ENCODE measurements at places on chromosomes 13 and 19.

DNA sequence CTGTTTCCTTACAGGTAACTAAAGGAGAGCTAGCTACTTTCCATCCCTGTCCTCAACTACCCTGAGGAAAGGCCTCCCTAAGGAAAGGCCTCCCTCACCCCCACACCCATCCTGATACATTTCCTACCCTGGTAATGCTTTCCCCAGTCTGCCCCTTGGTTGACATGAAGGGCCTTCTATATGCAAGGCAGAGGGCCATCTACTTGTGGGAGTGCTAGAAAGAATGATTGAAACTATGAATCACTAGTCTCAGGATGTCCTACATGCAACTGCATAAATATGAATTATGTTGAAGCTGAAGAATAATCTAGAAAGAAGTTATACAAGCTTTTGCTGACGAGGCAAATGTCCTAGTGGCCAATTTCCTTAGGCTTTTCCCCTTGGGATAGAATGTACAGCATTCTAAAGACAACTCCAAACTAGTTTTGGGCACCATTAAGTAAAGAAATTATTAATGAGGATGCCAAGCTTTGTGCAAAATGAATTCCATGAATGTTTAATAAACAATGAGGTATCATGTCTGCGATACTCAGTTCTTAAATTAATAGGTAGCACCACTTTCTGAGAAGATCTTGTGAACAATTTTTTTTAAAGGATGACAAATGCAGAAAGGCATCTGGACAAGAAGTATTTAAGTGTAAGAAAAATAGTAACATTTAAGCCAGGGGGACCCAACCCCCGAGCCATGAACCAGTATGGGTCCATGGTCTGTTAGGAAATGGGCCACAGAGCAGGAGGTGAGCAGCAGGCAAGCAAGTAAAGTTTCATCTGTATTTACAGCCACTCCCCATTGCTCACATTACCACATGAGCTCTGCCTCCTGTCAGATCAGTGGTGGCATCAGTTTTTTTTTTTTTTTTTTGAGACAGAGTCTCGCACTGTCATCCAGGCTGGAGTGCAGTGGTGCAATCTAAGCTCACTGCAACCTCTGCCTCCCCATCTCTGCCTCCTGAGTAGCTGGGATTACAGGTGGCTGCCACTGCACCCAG, 223.0 kb downstream of the LHFPL6 start:
- DNase-seq: no peak

DNA sequence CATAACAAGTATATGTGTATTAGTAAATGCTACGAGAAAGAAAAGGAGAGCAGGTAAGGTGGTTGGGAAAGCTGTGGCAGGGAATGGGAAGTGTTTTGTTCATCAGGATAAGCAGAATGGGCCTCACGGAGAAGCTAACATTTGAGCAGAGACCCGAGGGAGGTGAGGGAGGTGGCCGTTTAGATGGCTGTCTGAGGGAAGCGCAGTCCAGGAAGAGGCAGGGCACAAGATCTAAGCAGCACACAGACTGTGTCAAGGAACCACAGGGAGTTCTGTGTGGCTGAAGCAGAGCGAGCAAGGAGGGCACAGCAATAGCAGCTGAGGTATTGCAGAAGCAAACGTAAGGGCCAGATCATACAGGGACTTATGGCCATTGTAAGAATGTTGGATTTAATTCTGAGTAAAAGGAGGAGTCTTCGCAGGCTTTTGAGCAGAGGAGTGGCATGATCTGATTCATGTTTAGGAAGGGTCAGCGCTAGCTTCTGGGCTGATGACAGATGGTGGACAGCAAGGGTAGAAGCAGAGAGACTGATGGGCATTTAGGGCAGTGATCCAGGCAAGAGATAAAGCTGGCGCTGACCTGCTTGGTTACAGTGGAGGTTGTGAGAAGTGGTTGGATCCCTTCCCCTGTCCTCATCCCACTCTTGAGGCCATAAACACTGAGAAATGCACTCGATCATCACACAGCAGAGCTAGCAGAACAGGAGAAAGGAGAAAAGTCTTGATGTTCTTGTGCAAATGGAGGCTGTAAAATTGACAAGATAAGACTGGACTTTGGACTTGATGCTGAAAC, 199.9 kb downstream of the LACC1 start:
- DNase-seq: no peak

DNA sequence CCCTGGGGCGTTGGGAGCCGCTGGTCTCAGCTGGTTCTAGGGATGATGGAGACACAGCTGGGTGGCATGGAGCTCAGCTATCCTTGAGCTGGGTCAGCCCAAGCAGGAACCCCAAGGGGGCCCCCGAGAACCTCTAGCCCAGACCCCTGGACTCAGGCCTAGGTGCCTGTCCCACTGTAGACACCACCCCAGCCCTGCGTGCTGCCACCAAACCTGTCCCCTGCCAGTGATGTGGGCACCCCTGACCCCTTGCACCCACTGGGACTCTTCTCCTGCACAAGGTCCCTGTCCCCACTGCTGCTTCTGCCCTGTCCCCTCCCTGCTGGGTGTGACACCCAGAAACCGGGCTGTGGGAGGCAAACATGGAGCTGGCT, 26.8 kb downstream of the CEBPA start:
- DNase-seq: no peak

- no peak for DNase-seq
Observed at GRCh38 chr13:48828962-48829411, 146.7 kb upstream of the FNDC3A start.

GRCh38 chr19:33450689-33451088, 70.9 kb downstream of the PEPD start:
- DNase-seq: no peak

DNA sequence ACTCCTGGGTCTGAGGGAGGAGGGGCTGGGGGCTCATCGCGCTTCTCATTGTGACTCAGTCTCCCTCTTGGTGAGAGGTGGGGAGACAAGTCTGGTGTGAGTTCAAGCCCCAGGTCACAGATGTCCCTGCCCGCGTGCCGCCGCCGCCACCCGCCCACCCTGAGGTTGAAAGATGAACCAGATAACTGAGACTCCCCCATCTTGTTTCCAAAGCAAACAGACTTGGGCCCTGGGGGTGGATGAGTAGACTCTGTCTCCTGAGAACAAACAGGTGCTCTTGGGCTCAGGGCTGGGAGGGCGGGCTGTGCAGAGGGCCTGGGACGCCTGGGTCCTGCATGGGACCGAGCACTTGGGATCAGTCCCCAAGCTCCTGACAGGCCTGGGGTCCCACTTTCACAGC, 567 bp downstream of the SBK2 start:
- no peak for DNase-seq
